ENCODE measurements at places on chromosomes 4 and X.

DNA sequence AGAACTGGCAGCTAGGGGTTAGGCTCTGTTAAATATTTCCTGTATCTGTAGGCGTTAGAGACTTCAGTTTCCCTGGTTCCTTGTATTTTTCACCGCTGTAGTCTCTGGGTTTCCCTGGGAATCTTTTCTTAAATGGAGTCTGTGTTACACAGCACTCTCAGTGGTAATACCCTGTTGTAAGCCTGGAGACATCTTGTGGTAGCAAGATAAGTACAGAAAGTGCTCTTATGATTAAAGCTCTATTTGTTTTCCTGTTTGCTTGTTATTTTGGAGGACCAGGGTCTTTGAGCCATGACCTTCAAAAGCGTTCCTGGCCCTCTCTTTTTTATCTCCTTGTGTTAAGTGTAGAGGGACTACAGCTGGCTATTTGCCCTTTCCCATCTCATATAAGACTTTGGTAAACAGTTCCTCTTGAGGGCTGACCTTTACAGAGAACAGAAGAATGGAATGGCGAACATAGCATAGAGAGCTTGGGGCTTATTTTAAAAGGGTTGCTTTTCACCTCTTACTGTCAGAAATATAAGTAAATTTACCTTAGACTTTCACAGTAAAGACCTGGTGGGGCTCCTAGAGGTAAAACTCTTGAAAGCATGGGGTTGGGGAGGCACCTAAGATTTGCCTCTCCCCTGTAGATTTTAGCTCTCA lies 782.5 kb downstream of the FAT4 start:
- DNase-seq: no peak

- no peak for DNase-seq
Measured at GRCh38 chr4:122099896-122100295, 52.2 kb upstream of the BLTP1 start.

GRCh38 chr4:15339737-15340136 lies 88.1 kb upstream of the C1QTNF7 start:
- no peak for DNase-seq

DNA sequence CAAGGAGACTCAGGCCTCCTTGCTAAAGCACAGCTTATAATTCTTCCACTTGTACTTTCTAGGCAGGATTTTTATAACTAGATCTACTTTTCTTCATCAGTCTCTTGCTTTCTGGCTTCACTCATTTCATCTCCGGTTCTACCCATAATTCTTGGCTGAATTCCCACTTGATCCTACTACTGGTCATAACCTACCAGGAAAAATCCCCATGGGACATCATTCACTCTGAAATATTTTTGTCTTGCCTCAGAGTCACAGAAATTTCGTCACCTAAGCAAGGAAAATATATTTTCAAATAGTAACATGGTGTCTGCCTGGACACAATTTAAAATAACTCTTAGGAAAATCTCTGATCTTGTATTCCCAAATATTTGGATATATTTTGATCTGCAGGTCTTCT lies 122.3 kb downstream of the TEX13A start:
- DNase-seq: no peak

GRCh38 chr4:102439236-102439614 lies 61.9 kb upstream of the NFKB1 start:
- no peak for DNase-seq

DNA sequence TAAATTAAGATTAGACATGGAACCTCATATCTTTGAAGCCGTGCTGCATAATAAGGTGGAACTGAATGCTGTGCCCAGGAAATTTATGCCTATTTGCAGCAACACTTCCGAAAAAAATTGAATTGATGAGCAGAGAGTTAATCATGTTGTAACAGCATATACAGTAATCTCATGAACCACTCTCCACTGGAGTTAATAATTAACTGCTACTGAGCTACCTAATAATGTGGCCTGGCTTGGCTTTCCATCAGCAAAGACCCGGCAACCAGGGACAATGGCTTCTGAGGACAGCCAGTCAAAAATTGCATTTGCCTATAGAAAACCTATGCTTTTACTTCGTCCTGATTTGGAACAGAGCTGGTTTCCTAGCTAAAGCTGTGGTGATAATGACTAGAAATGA lies 63.8 kb upstream of the GATB start:
- no peak for DNase-seq

- DNase-seq: no peak
Measured at GRCh38 chr4:79695848-79696247, 287.8 kb upstream of the GK2 start.

DNA sequence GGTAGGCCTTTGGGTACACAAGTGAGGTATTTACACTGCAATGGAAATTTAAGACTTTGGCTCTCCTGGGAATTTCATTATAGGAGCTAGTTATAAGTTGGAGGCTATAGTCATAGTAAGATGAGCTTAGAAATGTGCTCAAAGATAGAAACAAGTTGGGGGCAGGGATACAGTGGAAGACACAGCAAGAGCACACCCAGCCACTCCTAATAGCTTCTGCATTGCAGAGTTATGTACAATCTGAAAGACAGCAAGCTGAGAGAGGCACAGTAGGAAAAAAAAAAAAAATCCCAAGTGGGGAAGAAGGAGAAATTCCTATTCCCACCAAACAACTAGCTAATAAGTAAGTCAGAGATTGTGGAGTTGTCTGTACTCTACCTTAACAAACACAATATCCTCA lies 41.9 kb upstream of the TAF9B start:
- no peak for DNase-seq

DNA sequence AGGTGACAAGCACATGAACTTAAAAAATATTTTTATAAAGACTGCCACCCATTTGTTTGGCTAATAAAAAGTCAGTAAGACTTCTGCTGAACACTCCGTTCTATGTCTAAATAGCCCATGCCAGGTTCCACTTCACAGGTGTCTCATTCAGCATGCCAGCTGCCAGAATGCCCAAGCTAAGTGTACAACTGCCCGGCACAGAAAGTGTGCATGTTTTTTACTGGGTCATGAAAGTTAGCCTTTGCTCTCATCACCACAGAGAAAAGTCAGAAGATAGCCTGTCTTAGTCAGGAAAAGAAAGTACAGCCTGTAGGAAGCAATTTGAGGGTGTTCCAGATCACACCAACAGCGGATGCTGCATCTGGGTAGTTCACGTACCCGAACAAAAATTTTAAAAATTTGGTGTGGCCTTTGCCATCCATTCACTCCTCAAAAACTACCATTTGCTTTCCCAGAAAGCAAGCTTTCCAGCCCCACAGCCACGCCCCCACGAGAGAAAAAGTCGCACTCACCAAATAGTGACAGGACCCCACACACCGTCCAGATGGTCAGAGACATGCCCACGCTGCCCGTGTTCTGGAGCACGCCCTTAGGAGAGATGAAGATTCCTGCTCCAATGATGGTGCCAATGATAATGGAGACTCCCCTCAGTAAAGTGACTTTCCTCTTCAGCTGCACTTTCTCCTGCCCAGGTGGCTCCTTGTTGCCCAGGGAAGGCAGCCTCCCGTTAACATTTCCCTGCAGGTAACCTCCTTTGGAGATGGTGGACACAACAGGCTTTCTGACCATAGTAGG lies 671 bp downstream of the SLC7A11 start:
- no peak for DNase-seq

DNA sequence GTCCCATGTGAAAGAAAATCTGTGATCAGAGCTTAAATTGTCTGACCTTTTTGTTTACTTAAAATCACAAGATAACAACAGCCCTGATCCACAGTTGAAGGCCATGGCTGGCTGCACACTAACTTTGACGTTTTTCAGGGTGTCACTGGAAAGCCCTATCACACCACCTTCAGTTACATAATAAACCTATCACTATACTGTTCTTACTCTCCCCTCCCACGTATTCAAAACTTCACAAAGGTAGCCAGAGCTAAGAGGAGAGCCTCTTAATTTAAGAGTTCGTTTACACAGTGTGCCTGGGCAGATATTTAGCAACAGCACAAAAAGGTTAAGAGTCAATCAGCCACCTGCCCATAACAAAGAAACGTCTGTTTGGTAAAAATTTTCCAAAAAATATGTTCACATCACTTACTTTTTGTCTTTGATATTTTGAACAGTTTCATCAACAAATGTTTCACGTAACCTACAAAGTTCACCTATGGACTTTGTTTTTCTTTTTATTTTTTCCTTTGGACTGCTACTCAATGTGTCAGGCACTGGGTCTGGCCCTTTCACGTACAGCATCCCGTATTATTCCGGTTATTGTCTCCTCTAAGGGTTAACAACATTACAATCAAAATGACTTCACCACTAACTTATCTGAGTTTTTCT lies 25.0 kb downstream of the RFC1 start:
- DNase-seq: no peak

- no peak for DNase-seq
Measured at GRCh38 chr4:1022051-1022738, 10.8 kb downstream of the FGFRL1 start.

GRCh38 chr4:70544279-70544868 lies 26.0 kb downstream of the AMTN start:
- no peak for DNase-seq

DNA sequence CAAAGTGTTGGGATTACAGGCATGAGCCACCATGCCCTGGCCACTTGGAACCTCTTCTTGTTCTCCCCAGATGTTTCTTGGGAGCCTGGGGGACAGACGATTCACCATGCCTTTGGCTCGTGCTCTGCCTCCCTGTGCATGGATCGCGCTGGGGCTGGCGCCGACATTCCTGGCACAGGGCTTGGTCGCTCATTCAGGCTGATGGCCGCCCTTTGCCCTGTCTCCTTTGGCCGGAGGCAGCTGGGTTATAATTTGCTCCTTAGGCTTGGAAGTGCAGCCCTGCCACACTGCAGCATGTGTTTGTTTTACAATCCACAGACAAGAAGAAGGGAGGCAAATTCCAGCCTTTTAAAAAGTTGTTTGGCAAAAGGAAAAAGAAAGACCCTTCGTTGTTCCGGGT lies 115.3 kb downstream of the AASDH start:
- no peak for DNase-seq

DNA sequence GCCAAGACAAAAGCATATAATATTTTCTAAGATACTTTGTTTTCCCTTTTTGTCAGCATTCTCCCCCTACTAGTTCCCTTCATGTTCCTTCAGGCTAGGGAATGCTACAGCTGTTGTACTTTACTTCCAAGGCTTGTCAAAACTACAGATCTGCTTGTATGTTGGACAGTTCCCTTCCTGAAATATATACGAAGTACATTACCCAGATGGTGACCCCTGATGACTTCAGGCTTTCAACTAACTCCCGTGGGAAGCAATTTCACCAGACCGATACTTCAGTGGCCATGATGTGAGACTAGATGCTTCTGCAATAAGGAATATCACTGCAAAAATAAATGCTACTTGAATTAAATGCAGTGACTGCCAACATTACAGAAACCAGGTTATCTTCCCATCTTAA lies 332.8 kb downstream of the SH2D1A start:
- no peak for DNase-seq

DNA sequence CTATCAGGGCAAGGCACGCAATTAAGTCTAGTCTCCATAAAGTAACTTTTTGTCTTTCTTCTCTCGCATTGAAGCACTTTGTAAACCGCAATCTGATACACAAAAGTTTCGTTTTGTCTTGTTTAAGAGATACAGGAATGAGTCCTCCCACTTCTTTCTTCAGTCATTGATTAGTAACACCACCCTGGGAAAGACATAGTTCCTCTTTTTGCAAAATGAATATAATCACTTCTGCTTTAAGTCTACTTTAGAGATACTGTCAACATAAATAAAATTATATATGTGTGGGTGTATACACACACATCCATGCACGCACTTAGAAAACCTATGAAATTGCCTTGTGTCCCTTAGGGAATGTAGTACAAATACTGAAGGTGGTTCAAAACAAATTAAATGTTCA lies 11.7 kb downstream of the COQ2 start:
- no peak for DNase-seq

DNA sequence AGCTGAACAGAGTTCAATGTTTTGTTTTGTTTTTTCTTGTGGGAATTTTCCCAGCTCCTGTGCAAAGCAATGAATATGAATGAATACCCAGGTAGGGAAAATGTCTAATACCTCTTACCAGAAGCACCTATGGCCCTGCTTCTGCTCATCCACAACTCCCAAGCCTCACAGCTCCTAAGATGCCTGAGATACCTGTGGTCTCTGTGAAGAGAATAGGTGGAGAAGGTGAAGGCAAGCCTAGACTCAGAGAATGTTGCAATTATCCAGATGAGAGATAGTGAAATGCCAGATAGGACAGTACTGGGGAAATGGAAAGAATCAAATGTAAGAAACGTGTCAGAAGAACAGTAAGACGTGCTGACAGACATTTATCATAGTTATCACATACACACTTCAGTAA lies 70.2 kb upstream of the NOCT start:
- DNase-seq: no peak

DNA sequence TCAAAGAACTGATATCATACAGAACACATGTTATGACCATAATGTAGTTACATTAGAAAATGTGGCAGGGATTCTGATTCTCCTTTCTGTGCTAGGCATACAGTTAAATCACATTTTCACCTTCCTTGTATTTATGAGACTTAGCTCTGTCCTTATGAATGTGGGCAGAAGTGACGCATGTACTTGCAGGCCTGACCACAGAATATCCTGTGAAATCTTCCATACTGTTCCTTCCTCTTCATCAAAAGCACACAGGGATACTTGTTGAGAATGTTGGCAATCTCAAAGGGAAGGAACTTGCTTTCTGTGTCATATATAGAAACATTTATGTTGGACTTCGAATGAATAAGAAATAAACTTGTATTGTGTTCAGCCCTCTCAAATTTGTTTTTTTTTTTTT lies 17.2 kb upstream of the MYOZ2 start:
- no peak for DNase-seq

- peak; percentile 17 for DNase-seq
Measured at GRCh38 chrX:43008356-43008755, 230.4 kb upstream of the PPP1R2C start.

DNA sequence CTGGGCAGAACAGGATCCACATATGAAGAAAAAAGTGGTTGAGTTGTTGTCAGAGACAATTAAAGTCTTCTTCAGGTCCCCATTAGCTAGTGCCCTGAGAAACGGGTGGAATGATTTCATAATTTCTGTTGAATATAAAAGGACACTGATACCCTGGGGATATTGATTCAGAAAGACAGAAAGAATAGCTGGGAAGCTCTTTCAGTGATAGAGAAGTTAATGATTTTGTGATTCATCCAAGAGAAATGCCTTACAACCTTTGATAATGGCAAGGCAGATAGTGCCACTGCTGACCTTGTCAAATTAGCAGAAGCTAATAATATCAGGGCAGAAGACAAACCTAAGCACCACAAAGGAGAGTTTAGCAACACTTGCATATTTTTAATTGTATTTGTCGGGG lies 37.9 kb downstream of the UNC5C start:
- no peak for DNase-seq

GRCh38 chr4:7960790-7961655 lies 21.4 kb upstream of the AFAP1 start:
- no peak for DNase-seq

- DNase-seq: no peak
Measured at GRCh38 chrX:103747163-103747562, 29.5 kb upstream of the PLP1 start.

- DNase-seq: no peak
Measured at GRCh38 chrX:129572422-129572821, 32.4 kb downstream of the OCRL start.

- no peak for DNase-seq
Measured at GRCh38 chr4:158782551-158783360, 13.9 kb downstream of the FNIP2 start.

- no peak for DNase-seq
Measured at GRCh38 chr4:76024065-76024464, 768 bp upstream of the CXCL10 start.

Data from iPS DF 19.7 (cell line).